Left colon (tissue), 2 donors: ENCODE measurements at places on chromosomes 2 and 18. TPM values are rescaled to one million over a fixed set of nuclear protein-coding genes. Genes with fewer than 3 reads are reported as not detected.

DNA sequence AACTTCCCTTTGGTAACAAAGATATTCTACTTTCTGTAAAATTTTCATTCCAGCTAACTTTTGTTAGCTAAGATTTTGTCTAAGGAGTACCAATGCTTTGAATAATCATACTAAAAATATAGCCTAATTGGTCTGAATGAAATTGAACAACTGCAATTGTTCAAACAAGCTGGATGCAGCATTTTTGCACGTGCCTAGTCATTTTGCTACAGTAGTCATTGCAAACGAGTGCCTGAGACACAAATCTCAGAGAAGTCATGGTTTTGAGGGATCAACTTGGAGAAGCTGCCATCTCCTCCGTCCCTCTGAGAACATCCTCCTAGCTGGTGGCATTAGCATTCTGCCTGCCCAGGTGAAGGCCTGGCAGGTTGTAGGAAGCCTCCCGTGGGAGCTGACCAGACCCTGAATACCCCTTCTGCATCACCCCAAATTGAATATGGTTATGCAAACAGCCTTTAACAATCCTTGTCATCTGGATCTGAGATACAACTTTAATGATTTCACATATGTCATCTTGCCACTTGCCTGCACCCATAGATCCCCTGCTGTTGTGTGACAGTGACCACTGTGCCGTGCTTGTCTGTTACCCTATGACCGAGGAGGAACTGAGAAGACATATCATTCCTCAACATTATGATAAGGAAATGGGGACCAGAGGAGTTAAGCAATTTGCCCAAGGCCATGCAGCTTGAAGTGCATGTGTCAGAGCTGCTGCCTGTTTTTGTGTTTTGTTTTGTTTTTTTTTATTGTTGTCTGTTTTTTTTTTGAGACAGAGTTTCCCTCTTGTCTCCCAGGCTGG lies 29.1 kb upstream of the MGAT4A start:
- no peak for DNase-seq

DNA sequence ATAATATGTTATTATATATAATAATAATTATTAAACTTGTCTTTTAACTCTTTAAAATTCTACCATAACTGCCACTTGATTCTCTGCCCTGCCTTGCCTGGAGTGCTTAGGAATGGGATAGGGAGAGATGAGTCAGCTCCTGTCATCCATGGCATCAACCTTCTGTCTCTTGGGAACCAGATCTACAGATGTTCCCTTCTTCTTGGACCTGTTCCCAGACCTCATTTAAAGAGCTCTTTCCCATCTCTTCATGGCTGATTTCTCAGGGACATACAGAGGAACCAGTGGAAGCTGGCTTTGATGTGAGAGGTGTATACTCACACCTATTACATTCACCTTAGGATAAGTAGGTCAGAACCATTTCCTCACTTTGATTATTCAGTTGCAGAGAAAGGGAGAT lies 155.3 kb upstream of the MYO3B start:
- no peak for DNase-seq

GRCh38 chr2:236614551-236614950 lies 44.9 kb downstream of the ACKR3 start:
- no peak for DNase-seq

DNA sequence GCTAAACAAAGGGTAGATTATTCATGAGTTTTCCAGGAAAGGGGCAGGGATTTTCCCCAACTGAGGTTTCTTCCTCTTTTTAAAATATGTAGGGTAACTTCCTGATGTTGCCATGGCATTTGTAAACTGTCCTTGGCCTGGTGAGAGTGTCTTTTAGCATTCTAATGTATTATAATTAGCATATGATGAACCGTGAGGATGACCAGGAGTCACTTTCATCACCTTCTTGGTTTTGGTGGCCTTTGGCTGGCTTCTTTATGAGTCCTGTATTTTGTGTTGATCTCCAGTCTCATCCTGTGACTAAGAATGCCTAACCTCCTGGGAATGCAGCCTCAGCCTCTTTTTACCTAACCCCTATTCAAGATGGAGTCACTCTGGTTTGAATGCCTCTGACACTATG lies 391.0 kb upstream of the LINC00305 start:
- DNase-seq: no peak

- DNase-seq: no peak
Observed at GRCh38 chr18:76361219-76361618, 133.8 kb downstream of the ZNF516 start.

The CMPK2 gene
- total RNA-seq: 12.0 TPM

DNA sequence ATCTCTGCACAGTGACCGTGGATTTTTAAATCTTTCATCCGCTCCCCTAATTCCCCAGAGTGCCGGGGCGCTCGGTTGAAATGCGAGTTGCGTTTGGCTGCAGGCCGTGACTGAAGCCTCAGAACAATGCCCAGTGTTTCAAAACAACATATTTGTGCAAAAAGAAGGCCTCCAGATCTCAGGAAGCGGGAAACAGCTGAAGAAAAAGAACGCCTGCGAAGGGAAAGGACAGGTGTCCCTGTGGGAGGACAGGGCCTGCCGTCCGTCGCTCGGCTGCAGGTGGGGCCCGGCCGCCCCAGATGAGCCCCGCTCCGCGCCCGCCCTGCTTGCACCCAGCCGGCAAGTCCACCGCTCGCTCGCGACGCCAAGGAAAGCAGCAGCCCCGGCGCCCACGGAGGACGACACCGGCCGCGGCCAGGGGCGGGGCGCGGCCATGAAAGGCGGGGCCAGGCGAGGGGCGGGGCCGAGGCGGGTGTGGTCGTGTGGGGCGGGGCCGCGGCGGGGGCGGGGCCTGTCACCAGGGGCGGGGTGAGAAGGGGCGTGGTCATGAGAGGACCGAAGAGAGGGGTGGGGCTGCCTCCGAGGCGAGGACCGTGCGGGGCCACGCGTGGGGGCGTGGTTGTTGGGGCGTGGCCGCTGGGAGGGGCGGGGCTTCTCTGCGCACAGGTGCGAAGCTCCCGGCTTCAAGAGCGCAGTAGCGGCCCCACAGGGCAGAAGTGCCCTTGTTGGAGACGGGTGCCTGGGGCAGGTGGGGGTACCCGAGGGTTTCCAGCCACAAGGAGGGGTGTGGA lies 17.6 kb upstream of the BOK start:
- DNase-seq: peak; percentile 73

The TOGARAM2 gene
- 0.17 TPM for total RNA-seq

The RGPD3 gene
- 0.24 TPM for total RNA-seq

GRCh38 chr18:60838677-60839076 lies 466.1 kb upstream of the MC4R start:
- DNase-seq: no peak

GRCh38 chr2:11746376-11746806 lies at the start of gene LPIN1:
LPIN1 (plus strand) TSS chr2:11746632; CDS start chr2:11765542, 18,910 bp downstream.
- peak; percentile 94 for DNase-seq

DNA sequence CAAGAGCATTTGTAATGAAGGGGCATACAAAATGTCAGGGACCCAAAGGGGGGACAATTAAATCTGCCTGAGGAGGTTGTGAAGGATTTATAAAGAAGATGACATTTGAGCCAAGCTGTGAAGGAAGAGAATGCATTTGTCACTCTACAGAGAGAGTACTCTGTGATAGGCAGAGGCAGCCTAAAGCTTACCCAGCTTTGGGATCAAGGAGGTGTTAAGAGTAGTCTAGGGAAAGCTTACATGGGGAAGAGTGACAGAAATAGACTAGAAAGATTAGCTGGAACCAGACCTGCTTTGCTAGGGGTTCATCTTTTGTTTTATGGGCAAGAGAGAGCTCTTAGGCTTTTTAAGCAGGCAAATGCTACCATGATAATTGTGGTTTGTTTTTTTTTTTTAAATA lies 169.1 kb upstream of the CYP26B1 start:
- DNase-seq: no peak

DNA sequence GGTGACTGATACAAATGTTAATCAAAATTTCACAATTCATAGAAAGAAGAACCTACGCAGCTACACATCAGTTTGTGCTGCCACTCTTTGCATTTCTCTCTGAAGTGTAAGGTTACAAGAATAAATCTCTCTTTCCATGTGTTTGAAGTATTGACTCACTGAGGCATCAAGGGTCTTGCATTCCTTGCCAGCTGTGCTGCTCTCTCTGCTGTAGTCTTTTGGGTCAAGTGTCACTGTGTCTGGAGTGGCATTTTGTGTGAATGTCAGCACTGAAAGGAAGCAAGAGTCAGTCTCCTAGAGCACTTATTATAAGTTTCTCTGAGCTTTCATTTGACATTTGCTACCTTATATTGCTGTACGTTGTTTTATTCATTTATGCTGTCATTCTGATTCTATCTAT lies 1696.1 kb upstream of the LRRTM1 start:
- no peak for DNase-seq

DNA sequence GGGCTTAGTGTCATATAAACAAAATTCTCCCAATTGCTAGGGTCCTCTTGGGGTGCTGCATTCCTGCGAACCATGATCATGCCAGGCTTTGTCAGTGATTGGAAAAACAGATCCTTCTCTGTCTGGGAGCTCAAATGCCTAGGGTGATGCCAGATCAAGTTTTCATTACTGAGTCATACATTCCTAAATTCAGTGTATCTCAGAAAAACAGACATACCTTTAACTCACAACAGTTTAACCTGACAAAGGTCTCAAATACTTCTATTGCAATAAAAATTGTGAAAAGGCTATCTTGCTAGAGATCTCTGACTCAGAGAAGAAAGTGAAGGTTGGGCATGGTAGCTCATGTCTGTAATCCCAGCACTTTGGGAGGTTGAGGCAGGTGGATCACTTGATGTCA lies 86.9 kb downstream of the SH3YL1 start:
- DNase-seq: no peak

DNA sequence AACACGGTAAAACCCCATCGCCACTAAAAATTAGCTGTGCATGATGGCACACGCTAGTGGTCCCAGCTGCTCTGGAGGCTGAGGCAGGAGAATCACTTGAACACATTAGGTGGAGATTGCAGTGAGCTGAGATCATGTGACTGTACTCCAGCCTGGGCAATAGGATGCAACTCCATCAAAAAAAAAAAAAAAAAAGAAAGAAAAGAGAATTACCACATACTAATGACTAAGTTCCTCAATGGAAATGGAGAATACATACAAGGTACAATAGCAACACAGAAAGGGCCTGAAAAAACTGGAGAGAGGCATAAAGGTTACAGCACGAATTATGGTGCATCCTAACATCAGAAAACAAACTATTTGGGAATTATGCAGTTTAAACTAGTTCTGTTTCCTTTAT lies 81.3 kb downstream of the CDH2 start:
- DNase-seq: no peak
